ENCODE measurements at places on chromosomes 12 and 14.
A peak's percentile ranks its signal among the peaks of the same experiment; 100 is the strongest.

DNA sequence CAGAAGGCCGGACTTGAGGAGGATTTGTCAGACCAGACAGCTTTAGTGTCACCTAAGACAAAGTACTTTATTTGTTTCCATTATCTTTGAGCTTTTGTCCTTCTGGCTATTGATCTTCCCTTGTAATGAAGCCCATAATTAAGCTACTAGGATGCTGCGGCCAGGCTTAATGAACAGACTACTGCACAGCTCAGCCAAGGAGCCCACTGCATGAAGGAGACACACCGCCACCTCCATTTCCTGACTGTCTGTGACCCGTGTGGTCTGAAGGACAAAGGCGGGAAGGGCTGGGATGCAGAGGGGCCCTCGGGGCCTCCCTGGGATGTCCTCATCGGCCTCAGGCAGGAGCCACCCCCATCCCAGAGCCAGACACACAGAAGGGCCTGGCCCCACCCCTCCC lies 31.0 kb upstream of the GALNT9 start:
- DNase-seq = no peak

DNA sequence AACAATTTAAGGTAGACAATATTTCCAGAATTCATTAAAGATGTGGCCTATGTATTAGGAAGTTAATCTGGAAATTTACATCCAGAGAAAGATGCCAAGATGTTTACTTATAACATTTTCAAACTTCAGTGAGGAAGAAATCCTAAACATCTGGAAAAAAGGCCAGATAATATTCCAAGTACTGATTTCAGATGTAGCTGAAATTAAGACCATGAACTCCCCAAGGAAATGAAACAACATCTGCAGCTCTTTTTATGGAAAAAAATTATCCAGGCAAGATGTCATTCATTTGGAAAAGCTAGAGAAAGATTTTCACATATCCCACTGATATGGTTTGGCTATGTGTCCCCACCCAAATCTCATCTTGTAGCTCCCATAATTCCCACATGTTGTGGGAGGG lies 35.0 kb downstream of the GNG2 start:
- no peak for DNase-seq

GRCh38 chr12:67909091-67909531 lies 80.1 kb upstream of the IFNG-AS1 start:
- no peak for DNase-seq

- no peak for DNase-seq
These were observed 69.4 kb upstream of the EVL start for GRCh38 chr14:99995700-99996356.

DNA sequence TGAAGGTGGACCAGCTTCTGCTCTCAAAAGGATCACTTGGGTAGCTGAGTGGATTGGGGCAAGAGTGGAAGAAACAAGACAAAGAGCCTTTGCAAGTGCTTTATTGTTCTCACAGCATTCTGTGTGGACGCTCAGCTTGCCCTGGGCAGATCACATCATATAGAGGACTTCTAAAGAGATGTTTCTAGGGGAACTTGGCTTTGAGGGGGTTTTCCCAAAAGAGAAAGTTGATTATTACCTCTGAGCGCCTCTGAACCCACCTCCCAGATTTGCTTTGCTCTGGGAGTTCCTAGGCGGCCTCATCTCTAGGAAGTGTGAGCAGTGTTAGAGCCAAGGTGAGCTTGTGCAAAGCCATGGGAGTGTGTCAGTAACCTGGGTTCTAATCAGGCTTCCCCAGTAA lies 81.7 kb downstream of the RIN3 start:
- no peak for DNase-seq

DNA sequence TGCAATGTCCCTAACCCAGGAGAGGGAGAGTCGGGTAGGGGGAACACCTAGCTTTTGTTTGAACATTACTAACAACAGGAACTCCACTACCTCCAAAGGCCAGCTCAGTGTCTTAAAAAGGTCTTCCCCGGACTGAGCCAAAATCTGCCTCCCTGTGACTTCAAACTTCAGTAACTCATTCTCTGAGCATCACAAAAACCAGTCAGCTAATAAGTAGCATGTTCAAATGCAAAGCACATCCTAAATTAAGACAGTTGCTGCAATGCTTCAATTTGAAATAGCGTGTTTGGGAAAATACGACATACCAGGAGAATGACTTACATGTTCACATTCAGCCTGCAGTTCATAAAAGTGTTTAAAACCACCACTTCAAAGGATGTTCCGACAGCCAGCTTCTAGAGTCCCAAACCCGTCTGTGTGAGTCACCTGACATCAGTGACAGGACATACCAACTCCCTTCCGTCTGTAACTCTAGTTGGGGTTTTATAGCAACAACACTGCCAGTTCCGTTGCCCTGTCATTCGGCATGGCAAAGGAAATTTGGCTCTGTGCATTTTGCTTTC lies 13.0 kb downstream of the ZFP36L1 start:
- DNase-seq = peak; percentile 27

GRCh38 chr12:121202407-121203355 lies 7.2 kb upstream of the P2RX4 start:
- DNase-seq = no peak

DNA sequence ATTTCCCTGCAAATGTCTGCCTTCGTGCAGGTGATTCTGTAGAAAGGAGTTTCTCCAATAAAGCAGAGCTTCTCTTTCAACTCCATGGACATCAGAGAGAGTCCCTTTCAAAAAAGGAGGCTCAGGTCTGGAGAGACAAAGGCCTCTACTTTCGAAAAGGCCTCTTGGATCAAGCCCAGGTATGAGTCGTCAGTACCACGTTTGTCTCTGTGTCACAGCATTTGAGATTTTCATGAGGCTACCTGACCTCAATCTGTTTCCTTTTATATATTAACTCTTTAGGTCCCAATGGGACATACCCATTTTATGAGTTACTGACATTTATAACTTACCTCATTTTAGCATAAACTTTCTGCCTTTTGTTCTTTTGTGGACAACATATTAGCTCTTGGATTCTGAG lies 290.8 kb downstream of the RPAP3 start:
- DNase-seq = no peak

DNA sequence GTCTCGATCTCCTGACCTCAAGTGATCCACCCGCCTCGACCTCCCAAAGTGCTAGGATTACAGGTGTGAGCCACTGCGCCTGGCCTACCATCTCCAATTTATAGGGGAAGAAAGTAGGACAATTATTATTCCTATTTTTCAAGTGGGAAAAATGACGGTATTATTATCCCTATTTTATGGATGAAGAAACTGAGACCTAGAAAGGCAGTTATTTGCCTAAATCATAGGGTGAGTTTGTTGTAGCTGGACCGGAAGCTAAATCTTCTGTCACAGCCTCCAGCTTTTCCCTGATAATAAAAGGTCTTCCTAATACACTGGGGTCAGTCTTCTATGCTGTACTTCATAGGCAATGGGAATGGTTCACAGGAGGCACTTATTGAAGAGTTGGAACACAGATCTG lies 13.8 kb downstream of the SLC7A8 start:
- no peak for DNase-seq

DNA sequence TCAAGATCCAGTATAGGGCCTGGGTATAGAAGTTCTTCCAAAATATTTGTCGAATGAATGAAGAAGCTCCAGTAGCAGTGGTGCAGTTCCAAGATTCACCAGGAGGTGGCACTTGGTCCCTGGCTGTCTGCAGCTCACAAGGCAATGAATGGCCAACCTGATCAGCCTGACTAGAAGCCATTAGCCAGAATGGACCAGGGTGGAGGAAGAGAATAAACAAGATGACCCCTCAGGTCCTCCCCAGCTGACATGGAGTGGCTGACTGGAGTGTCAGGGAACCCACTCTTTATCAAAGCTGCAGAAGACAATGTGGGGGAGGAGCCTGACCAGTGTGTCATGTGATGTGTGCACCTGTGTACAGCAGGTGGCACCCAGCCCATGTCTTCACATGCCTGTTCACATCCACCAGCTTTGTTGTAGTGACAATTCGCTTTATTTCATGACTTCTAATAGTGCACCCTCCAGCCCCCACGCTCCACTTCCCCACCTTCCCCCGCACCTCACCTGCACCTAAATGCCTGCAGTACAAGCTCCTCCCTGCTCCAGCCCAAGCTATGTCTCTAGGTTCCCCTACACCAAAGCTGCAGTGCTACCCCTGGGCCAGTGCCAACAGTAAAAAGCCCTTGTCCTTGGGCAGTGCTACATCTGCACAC lies 3.0 kb downstream of the LTBP2 start:
- DNase-seq = peak; percentile 68

DNA sequence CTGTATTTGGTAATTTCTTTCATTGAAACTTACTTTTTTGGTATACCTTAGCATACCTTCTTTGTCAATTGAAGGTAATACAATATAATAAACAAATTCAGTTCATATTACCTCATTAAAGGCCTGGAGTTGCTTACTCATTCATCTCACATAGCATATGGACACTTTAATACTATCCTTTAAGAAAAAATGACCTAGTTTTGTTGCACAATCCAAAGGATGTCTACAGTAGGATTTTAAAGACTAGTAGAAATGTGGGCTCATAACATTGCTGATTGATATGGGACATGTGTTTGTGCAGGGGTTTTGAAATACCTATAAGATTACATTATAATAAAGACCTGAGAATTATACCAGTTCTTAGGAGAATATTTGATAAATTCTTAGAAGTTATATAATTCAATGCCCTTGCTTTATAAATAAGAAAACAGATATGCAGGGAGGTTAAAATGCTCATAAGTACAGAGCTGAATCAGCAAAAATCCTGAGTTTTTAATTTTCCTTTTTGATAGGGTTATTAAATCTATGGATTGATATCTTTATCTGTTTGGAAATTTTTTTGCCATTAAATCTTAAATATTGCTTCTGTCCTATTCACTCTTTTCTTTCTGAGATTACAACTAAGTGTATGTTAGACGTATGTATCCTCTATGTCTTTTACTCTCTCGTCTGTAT lies 352.1 kb downstream of the ATP23 start:
- DNase-seq = no peak

GRCh38 chr14:29536886-29537511 lies 390.6 kb downstream of the PRKD1 start:
- DNase-seq = no peak

DNA sequence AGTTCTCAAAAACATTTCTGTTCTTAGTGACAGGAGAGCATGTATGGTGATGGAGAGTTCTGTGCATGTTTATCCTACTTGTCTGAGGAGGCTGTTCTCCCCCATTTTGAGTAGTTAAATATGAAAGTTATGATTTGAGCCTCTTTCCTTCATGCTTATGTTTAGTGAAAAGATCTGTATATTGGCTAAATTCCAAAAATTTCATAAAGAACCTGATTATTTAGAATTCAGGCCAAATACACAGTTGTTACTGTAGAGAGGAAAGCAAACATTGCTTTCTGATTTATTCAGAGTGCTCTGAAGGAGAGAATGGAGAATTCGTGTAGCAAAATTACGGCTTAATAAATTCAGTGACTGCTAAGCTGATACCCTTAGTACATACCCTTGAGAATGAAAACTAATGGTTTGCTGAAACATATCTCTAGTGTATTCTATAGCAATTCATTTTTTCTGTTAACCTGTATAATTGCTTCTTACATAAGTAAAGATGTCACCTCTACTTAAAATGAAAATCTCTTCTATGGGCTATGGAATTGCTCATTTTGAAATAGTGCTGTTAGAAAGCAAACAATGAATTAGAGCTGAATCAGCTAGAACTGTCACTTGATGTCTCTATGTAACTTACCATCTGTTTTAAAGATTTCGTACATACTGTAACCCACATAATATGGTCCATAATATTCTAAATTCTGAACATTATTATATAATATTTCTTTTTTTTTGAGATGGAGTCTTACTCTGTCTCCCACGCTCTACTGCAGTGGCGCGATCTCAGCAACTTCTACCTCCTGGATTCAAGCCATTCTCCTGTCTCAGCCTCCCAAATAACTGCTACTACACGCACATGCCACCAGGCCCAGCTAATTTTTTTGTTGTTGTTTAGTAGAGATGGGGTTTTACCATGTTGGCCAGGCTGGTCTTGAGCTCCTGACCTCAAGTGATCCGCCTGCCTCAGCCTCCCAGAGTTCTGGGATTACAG lies 417.0 kb upstream of the RGS6 start:
- no peak for DNase-seq

DNA sequence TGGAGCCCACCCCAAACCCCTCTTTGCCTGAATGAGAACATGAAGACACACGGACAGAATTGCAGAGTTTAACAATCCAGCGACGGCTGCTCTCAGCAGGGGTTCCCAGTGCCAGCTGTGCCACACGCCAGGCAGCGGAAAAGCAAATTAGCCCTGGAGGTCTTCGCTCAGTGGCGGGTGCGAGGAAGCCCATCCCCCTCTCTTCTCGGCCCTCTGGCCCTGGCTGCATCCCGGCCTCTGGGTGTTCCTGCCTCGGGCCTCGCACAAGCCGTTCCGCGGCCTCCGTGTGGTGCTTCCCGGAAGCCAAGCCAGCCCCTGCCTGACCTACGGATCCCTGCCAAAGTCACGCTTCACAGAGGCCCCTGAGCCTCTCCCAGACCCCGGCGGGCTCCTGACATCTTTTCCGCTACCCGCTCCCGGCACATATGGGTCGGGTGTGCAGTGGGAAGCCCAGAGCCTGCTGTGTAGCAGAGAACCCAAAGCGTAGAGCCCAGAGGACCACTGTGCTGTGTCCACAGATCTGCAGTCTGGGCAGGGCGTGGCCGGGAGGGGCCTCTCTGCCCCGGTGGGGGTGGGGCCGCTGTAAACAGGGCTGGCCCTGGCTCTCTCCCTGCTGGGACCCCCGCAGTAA lies 70.7 kb upstream of the GALNT9 start:
- DNase-seq = no peak

- DNase-seq = no peak
These were observed 8.0 kb upstream of the RTRAF start for GRCh38 chr14:51981218-51981854.

GRCh38 chr14:89344920-89345254 lies 72.1 kb downstream of the FOXN3 start:
- no peak for DNase-seq

- peak; percentile 92 for DNase-seq
These were observed 82.6 kb upstream of the HMGA2 start for GRCh38 chr12:65741656-65742017.

- DNase-seq = no peak
These were observed 68.9 kb downstream of the NCOR2 start for GRCh38 chr12:124498275-124499189.

DNA sequence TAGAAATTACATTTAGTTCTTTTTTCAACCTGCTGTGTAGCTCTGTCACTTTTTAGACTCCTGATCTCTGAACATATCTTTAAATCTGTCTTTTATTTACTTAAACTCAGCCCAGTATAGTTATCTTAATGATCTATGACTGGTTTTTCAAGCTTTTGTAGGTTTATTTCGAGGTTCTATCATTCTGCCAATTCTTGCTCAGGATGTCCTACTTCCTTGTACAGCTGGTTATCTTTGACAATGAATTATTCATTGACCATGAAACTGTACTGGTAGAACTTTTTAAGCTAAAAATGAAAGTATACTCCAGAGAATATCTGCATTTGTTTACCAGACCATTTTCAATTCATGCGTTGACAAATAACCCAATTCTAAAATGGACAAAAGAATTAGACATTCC lies 37.8 kb downstream of the TC2N start:
- DNase-seq = no peak

DNA sequence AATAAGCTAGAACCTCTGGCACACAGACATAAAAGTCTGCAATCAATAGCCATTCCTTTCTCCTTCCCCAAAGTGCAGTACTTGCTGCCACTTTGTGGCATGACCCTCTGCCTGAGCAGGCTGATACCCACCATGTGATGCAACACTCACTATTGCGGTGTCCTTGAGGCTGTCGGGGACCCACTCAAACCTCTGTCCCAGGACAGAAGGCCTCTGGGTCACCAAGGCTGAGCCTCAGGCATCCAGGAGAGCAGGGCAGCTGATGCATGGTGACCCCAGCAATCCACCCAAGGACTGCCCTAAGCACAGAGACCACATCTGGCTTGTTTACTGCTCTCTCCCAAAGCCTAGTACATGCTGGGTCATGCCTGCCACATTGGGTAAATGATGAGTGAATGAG lies 114.2 kb downstream of the DPF3 start:
- no peak for DNase-seq

GRCh38 chr14:93096691-93097322 lies 18.9 kb downstream of the ITPK1 start:
- DNase-seq = no peak
